HFFc6 (cell line): ENCODE measurements at places on chromosomes 12 and 14. TPM values are rescaled to one million over a fixed set of nuclear protein-coding genes. Genes with fewer than 3 reads are reported as not detected.
A peak's percentile ranks its signal among the peaks of the same experiment; 100 is the strongest.

DNA sequence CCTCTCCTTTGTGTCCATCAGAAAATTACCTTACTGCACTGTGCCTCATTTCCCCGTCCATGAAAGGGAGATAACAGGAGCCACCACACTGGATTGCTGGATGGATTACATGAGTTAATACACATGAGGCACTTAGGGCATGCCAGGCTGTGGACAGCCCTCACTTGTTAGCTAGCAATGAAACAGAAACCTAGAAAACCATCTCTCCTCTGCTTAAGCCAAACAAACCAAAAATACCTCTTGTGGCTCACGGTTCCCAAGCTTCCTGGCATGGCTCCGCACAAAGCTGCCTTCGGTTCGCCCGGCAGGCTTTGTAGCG is 660 bp upstream of the HCFC2 start:
- peak overlapping the region; percentile 97 for H3K4me3 ChIP-seq
- H3K27me3 ChIP-seq, result no peaks in the 10 kb centered on the region
- DNase-seq, result peak; percentile 23
- peak overlapping the region; percentile 88 for H3K27ac ChIP-seq
- peaks cover 13% of the 10 kb centered on the region for H3K36me3 ChIP-seq

- peaks cover 77% of the 10 kb centered on the region for H3K36me3 ChIP-seq
- no peaks in the 10 kb centered on the region; the same call in 1 of the 2 replicates for H3K27me3 ChIP-seq
- H3K4me1 ChIP-seq, result peaks cover 96% of the 10 kb centered on the region
- DNase-seq, result no peak
- H3K27ac ChIP-seq, result peak overlapping the region; percentile 72
These were observed 4.5 kb downstream of the DDX47 start for GRCh38 chr12:12817616-12818015.

Gene STAB2
- not detected in 3 replicates for total RNA-seq

DNA sequence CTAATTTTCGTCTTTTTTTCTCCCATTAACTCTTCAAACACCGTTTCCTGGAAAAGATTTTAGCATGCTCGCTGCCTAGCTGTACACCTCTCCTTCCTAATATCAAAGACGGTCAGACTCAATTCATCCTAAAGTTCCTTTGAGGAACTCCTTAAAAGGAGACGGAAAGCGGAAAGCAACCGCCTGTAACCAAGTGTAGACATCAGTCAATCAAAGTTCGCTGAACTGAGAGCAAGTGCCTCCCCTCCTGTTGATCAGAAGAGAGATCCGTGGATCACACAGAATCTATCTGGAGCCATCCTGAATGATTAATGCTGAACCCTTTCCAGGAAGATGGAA is 412 bp upstream of the TEP1 start:
- H3K27me3 ChIP-seq, result peaks cover 4% of the 10 kb centered on the region
- no peaks in the 10 kb centered on the region for H3K36me3 ChIP-seq
- peaks cover 52% of the 10 kb centered on the region for H3K4me1 ChIP-seq
- no peak for DNase-seq
- H3K27ac ChIP-seq, result peak overlapping the region; percentile 92

DNA sequence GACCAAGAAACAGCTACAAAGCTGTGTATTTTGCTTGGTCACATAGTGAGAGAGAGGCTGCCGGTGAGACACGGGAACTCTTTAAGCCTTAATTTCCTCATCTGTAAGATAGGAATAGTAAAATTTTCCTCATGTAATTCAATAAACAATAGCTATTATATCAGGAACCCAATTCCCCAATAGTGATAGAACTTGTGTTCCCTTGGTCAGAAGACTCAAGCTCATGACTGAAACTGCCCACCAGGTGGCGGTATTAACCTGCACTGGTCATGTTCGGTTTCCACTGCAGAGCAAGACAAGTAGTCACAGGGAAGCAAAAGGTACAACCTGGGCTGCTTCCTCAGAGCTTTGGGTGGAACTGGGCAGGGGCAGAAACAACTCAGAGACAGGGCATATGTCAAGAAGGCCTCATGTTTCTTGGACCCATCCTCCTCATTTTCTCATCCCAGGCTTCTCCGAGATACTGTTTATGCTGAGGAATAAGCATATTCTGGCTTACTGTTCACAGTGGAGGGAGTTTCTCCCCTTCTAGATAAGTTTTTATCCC is 4.2 kb upstream of the AJUBA start:
- H3K4me1 ChIP-seq, result peaks cover 6% of the 10 kb centered on the region
- H3K27me3 ChIP-seq, result no peaks in the 10 kb centered on the region
- no peak overlapping the region for H3K27ac ChIP-seq
- no peaks in the 10 kb centered on the region for H3K36me3 ChIP-seq
- peak; percentile 81 for DNase-seq

DNA sequence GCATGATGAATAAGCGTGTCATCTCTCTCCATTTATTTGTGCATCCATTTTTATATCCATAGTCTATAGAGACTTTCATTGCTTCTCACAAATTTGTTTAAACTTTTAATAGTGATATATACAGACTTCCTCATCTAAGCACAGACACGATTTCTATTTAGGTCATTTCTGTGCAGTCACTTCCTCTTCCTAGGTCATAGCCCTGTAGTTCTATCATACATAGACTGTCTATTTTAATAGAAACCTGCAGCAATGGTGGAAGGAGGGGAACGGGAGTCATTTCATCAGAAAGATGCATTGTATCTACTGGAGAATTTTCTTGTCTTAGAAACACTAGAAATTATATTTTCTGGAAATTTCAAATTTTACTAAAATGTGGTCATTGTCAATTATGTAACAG is 133.4 kb upstream of the FGD4 start:
- H3K27me3 ChIP-seq, result no peaks in the 10 kb centered on the region
- DNase-seq, result no peak
- peak overlapping the region; percentile 20 for H3K27ac ChIP-seq
- no peaks in the 10 kb centered on the region for H3K36me3 ChIP-seq
- no peak overlapping the region for H3K4me3 ChIP-seq
